ENCODE measurements at places on chromosomes 3 and 15.

DNA sequence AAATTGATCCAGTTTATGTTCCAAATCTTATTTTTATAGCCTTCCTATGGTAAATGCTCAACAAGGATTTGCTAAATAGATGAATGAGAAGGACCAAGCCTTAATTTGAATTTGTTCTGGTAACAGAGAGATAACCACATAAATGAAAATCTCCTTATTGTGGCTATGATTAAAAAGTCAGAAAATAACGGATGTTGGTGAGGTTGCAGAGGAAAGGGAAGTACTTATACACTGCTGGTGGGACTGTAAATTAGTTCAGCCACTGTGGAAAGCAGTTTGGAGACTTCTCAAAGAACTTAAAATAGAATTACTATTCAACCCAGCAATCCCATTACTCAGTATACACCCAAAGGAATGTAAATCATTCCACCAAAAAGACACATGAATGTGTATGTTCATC lies 26.2 kb downstream of the AAGAB start:
- no peak for DNase-seq

DNA sequence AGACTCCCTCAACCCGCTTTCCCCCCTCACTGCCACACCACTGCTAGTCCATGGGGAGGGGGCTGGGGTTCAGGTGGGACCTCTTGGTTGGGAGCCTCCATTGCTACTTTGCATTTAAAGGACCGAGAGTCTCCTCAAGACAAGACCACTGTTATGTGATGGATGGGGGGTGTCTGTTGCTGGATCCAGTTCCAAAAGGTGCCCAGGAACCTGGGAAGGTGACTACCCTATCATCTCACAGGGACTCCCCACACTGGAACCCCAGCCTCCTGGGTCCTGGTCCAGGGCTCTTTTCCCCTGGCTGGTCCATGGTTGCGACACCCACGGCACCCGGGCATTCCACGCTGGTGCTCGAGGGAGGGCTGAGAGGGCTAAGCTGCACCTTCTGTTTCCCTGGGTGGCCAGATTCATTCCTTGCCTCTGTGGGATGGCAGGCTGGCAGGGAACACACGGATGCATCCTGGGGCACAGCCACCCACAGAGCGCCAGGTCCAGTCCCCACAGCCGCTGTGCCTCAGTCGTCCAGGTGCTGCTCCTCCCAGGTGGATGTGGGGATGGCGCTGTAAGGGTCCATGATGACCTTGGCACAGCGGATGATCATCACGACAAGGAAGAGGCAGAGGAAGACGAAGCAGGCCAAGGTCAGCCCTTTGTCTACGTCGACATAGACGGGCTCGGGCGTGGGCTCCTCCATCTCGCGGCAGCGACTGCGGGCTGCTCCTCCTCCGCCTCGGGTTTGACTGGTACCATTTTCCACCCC lies 48.6 kb downstream of the FAH start:
- DNase-seq: no peak

- DNase-seq: no peak
These were observed 218.7 kb upstream of the ATP10A start for GRCh38 chr15:26081758-26082220.

GRCh38 chr15:23690450-23690852 lies 3.3 kb upstream of the NDN start:
- no peak for DNase-seq

- DNase-seq: no peak
These were observed 162.8 kb downstream of the PTPRG start for GRCh38 chr3:61724183-61724582.

- DNase-seq: no peak
These were observed 126.1 kb downstream of the LRRK1 start for GRCh38 chr15:101045236-101045646.

DNA sequence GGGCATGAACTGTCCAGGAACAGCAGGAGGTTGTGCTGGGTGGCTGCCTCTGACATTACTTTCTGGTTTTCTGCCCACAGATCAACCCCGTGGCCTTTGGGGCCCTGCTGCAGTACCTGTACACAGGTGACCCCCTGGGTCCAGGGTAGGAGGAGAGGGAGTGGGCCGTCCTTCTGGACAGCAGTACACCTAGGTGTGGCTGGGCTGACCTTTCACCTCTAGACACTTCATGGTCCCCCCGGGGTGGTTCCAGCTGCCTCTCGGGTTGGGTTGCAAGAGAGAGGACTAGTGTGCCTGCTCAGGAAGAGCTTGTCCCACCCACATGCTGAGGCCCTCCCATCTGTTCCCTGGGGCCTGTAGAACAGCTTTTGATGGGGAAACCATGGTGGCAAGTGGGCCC lies 3.7 kb downstream of the ABTB1 start:
- no peak for DNase-seq

DNA sequence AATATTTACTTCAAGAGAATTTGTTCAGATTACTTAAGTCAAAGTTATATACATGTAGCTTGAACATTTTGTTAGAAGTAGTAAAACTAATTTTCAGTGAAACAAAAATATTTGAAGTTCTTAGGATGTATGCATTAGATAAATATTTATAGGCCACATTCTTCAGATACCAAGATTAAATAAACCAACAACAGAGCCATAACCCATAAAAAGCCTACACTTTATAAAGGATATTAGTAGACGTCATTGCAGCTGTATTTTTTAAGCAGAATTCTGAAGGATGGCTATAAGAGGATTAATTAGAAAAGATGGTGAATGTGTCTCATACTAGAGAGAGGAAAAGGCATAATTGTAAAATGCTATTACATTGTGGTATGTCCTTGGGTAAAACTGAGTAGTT lies 449.7 kb upstream of the ALCAM start:
- DNase-seq: no peak

GRCh38 chr3:196603683-196604082 lies 35.2 kb downstream of the FBXO45 start:
- no peak for DNase-seq

DNA sequence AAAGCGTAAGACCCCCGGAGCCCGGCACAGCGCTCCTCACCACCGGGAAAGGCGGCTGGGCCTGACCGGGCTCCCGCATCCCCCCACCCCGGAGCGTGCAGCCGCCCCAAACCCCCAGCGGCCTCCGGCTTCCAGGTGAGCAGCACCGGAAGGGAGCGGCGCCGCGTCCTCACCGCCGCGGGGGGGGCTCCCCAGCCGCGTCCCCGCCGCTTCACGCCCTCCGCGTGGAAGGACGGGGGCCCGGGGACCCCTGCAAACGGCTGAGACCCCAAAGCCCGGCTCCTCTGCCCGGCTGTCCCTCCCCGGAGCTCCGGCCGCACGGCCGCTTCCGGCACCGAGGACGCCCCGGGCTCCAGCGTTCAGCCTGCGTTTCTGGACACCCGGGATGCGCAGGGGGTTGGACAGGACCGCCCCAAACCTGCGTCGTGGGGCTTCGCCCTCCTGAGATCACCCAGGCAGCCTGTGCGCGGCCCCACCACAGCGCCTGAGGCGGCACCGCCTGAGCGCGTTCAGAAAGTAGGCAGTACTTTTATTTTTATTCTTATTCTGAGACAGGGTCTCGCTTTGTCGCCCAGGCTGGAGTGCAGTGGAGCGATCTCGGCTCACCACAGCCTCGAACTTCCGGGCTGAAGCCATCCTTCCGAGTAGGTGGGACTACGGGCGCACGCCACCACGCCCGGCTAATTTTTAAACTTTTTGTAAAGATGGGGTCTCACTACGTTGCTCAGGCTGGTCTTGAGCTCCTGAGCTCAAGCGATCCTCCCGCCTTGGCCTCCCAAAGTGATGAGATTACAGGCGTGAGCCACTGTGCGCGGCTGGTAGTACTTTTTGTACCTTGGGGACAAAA lies 51.6 kb upstream of the BLM start:
- DNase-seq: peak; percentile 83

DNA sequence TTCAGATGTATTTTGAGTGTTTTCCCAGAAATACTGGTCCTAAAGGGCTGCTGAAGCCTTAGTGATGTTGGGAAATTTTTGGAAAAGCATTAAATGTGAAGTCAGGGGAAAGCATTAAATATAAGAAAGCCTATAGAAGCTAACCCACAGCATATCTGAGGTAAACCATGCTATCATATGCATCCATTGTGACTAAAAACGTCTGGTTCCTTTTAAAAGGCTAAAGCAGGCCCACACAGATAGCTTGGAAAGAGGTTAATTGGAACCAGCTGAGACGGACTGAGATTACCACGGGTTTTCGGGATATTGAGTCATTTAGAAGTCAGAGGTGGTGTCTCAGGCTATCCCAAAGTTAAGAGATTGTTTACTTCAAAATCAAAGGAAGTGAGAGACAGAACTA lies 78.2 kb downstream of the CYP19A1 start:
- DNase-seq: no peak

GRCh38 chr3:27699067-27699466 lies 23.1 kb downstream of the EOMES start:
- peak; percentile 26 for DNase-seq

DNA sequence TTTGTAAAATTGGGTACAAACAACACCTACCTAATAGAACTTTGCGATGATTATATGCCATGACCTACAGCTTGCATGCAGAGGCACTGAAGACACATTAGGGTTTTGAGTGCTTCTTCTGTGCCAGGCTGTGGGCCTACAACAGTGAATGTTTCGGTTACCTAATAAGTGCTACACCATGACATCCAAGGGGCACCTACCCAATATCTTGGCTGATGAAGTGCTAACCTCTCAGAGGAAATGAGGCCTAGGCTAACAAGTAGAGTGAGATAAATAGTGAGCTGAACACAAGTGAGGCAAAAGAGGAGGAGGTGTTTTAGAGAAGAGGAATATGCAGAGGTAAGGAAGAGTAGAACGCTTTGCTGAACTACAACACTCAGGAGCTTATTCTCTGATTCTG lies 12.2 kb upstream of the RASGRP1 start:
- no peak for DNase-seq

DNA sequence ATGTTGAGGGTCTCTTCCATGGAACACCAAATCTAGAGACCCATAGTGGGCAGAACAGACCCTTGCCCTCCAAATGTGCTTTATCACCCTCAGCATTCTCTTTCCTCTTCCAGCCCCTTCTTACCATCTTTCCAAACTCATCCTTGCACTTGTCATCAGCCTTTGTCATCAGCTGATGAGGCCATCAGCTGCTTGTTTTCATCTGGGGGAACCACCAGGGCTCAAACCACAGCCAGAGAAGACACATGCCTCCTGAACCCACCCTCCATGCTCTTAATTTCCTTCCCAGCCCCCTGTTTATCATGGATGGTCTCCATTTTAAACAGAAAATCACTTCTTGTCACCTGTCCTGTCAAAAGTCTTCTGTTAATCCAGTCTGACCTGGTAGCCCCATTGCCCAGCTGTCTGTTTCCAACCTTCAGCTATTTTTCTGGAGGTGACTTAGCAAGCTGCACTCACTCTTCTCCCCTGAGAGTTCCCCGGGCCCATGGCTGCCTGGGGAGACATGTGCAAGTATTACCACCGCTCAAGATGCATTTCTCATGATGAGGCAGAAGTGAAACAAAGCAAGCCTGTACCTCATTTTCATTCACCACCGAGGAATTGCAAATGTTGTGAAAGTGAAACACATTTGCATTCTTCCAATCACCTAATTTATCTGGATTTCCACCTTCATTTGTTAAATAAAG lies 14.7 kb upstream of the SYNM start:
- DNase-seq: no peak

DNA sequence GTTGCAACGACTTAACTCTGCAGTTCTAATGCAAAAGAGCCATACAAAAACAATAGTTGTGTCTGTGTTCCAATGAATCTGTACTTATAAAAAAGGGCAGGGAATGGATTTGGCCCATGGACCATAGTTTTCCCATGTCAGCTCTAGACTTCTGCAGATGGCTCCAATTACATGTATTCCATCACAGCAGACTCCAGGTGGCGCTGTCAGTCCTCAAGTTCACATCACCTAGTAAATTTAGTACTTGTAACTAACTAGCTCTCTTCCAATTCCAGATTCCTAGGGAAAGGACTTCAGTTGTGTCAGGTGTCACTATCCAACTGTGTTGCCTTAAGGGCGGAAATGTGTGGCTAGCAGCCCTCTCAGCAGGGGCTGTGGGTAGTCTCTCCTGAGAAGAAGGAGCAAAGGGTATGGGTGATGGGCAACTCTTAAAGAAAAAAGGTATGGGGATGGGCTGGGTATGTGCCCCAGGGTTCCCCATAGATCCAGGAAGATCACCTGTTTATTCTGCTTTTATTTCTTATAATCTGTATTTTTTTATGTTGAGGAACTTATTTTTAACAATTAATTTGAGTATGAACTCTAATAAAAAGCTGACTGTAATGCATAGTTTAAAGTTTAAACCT lies 36.2 kb downstream of the BBS4 start:
- DNase-seq: peak; percentile 73

- DNase-seq: no peak
These were observed 667 bp upstream of the KLHDC8B start for GRCh38 chr3:49170744-49171118.

- no peak for DNase-seq
These were observed 13.5 kb downstream of the CCDC80 start for GRCh38 chr3:112627419-112627818.

DNA sequence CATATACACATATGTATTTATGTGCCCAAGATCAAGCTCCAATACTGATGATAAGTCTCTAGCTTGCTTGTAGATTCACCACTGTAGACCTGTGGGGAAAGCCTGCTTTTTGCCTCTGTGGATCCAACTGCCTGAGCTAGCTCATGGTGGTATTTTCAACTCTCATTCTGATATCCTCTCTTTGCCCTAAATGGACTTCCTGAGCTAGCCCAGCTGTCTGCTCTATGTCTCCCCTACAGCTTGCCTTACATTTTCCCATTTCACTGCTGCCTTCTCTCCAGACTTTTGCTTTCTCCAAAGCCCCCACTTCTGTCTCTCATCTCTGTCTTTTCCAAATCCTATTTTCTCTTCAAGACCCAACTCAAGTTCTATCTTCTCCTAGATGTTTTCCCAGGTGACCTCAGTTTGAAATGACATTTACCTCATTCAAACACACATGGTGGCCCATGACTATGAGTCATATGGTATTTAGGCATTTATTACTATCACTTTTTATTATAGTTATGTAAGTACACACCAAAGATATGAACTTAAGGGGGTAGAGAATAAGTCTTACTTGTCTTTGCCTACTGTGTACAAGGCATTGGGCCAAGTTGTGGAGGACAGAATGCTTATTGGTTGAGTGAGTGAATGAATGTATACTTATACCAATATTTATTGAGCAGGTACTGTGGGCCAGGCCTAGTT lies 191.7 kb downstream of the NR1D2 start:
- no peak for DNase-seq

- no peak for DNase-seq
These were observed 45.5 kb downstream of the CHCHD6 start for GRCh38 chr3:126749547-126749875.

GRCh38 chr3:97265237-97266005 lies 451.0 kb downstream of the EPHA6 start:
- no peak for DNase-seq

DNA sequence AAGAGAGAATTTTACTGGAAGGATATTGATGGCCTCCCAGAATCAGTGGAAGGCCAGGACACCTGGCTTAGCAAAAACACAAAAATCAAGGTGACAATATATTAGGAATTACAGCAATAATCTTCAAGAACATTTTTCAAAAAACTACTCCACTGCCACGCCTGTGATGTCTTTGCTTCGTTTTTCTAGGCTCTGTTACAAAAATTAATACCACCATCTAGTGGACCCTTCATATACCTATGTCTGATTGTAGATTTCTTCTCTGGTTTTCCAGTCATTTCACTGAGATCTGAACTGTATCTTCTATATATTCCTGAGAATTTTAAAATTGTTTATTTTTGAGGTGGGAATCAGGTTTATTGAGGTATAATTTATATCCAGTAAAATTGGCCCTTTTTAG lies 5.6 kb upstream of the SLC33A1 start:
- peak; percentile 24 for DNase-seq
